ENCODE measurements at places on chromosomes 2 and 18.

GRCh38 chr2:150591496-150592285, 104.2 kb upstream of the RND3 start:
- DNase-seq, result no peak

DNA sequence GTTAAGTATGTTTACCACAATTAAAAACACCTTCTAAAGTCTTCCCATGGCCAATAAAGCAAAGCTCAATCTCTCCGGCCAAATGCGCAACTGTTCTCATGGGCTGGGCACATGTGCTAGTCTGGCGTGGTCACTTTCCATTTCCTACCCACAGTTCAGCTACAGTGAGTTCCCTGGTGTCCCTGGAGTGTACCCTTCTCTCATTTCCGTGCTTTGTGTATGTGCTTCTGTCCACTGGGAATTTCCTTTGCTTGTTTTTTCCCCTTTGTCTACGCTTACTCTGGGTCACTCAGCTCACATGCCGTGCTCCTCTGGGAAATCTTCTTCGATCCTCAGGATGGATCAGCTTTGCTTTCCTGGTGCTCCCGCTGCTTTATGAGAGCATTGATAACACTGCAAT, 69.6 kb upstream of the GYPC start:
- no peak for DNase-seq

GRCh38 chr2:22855761-22856184, 529.2 kb upstream of the KLHL29 start:
- no peak for DNase-seq

GRCh38 chr2:17617516-17617915, 77.0 kb downstream of the VSNL1 start:
- DNase-seq, result no peak

GRCh38 chr2:187854801-187855200, 300.6 kb upstream of the TFPI start:
- DNase-seq, result no peak

All from activated naive CD4-positive, alpha-beta T cell treated with Interleukin-2 at 50 U/mL for 16 hours (primary cell).